Activated T-helper 9 cell treated with anti-CD3 and anti-CD28 coated beads, Interleukin-2, amount 50 U/mL, for 16 hours (primary cell): ENCODE measurements at places on chromosomes 2 and 18.
A peak's percentile ranks its signal among the peaks of the same experiment; 100 is the strongest.

GRCh38 chr18:12777500-12777944 is 74.7 kb downstream of the PSMG2 start:
- no peak for DNase-seq

- DNase-seq = no peak
Observed at GRCh38 chr2:239180526-239181073, 220.2 kb downstream of the HDAC4 start.

DNA sequence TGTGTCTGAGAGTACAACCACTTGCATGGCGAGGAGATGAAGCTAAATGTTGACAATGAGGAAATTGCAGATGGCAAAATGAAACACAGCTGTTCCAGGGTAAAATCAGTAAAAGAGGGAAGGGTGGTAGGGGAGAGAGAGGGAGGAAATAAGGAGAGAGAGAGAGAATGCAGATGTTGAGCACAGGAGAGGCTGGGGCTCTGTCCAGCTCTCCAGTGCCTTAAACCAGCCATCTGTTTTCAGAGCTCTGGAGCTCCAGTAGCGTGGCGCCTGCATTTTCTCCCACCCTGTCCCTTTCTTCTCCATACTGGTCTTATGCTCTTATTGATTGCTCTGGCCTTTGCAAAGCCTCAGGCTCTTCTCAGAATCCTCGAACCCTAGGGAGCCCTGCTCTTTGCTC is 52.7 kb upstream of the BOD1L2 start:
- DNase-seq = no peak

GRCh38 chr18:23107718-23108117 is 27.6 kb upstream of the CABLES1 start:
- no peak for DNase-seq

DNA sequence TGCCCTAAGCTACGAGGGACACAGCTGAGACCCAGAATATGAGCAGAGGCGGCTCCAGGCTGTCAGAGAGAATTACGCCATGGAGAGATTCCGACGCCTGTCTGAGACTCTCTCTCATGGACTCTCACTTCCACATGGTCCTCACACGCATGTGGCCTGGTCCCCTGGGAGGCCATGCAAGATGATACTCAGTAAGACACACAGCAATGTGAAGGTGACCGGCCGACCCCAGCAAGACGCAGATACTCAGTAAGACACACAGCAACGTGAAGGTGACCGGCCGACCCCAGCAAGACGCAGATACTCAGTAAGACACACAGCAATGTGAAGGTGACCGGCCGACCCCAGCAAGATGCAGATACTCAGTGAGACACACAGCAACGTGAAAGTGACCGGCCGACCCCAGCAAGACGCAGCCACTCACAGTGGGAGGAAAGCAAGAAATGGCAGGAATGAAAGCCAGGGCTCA is 400.8 kb upstream of the MYT1L start:
- DNase-seq = no peak

- DNase-seq = no peak
Observed at GRCh38 chr2:112642966-112643365, 2.8 kb upstream of the SLC20A1 start.

GRCh38 chr2:217739741-217740140 is 263.1 kb downstream of the TNS1 start:
- DNase-seq = no peak

- DNase-seq = no peak
Observed at GRCh38 chr2:4258563-4258962, 555.2 kb downstream of the DCDC2C start.

- DNase-seq = no peak
Observed at GRCh38 chr2:217553679-217554078, 449.1 kb downstream of the TNS1 start.

DNA sequence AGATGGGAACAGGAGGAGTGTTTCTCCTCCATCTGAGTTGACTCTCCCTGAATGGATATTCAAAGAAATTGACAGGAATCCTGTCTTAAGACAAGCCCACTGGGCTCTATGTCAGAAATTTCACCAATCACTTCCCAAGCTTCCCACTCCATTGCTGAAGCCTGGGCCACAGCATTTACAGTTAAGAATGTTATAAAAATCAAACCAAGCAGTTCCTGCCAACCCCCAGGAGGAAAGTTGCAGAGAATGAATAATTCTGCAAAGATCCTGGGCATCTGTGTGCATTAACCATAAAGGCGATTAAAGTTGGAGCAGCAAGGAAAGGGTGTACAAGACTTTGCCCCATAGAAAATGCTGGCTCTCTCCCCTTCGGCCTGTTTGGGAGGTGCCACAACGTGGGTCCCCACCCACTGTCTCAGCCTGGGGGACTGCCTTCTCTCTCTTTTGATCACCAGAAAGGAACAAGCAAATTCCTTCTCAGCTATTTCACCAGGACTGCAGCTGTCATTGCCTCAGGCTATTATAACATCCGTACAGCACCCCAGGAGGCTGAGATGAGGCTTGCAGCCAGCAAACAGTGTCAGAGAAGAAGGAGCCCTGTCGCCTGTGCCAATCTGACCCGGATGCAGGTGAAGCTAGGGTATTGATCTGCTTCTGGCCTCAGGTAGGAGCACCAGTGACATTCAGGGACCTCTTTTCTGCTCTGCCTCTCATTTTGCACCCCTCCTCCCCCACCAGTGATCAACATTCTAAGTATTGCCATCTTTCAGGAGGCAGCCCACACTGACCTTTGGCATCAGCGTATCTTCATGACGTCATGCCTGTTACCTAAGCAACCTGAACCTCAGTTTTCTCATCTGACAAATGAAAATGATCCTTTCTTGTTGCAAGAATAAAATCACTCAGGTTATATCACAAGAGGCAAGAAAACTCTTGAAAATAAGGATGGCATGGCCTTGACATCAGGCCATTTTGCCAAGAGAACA is 219.0 kb downstream of the SH3BP4 start:
- DNase-seq = no peak

DNA sequence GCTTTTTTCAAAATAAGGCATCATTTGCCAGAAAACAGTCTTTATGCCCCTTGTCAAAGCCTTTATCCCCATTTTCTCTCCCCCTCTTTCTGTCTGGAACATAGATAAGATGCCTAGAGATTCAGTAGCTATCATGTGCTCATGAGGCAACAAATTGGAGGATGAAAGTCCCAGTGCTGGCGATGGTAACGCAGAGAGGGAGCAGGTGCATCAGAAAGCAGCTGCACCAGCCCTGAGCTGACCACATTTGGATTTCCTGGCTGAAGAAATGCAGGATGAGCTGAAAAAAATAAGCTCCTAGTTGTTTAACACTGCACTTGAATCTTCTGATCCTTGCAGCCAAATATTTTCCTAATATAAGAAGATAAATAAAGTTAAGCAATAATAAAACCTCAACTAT is 48.0 kb downstream of the LOXHD1 start:
- DNase-seq = no peak

- DNase-seq = no peak
Observed at GRCh38 chr18:60070631-60071030, 170.8 kb downstream of the PMAIP1 start.

GRCh38 chr2:194363295-194363694 is 1293.7 kb upstream of the SLC39A10 start:
- no peak for DNase-seq

GRCh38 chr2:97718051-97718882 is 4.9 kb downstream of the ZAP70 start:
- DNase-seq = peak; percentile 56

GRCh38 chr2:106261871-106262321 is 67.8 kb upstream of the UXS1 start:
- DNase-seq = no peak

DNA sequence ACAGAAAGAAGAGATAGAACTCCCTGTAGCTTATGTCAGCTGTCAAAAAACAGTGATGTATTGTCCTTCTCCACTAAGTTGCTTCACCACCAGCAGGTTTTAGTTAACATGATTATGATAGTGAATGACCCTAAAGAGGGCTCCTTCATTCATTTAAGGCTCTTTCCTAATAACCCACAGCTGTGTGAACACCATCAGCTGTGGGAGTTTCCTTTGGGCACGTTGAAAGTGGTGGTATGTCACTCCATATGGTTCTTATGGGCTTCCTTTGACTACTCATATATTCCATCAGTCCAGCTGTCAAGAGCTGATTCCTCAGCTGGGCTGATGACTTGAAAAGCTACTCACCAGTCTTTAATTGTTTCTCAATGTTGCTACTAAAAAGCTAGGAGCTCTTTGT is 210.3 kb downstream of the UBE2E3 start:
- no peak for DNase-seq

DNA sequence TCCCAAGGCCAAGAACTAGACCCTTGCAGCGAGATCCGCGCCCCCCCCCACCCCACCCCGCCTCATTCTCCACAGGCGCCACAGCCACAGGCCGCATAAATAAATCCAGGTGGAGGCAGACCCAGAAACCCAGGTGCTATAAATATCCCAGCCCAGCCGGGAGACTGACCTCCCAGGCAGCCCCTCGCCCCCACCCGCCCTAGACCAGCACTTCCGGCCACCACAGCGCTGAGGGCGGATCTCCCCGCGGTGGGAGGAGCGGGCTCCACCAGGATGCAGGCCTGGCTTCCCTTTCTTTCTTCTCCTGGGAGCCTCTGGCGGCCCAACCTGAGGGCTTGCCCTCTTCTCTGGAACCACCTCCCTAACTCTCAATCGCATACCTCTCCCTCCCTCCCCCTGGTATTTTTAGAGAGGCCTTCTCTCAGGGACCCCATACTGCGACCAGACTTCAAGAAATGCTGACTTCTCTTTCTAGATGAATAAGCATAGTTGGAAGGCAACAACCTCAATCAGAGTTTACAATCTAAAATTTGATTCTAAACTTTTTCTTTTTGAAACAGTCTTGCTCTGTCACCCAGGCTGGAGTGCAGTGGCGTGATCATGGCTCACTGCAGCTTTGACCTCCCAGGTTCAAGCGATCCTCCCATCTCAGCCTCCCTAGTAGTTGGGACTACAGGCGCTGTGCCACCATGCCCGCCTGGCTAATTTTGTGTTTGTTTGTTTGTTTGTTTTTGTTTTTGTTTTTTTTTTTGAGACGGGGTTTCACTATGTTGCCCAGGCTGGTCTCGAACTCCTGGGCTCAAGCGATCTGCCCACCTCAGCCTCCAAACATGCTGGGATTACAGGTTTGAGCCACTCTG is 55.0 kb downstream of the PKDCC start:
- no peak for DNase-seq

- DNase-seq = no peak
Observed at GRCh38 chr2:162711832-162712540, 126.6 kb downstream of the KCNH7 start.

DNA sequence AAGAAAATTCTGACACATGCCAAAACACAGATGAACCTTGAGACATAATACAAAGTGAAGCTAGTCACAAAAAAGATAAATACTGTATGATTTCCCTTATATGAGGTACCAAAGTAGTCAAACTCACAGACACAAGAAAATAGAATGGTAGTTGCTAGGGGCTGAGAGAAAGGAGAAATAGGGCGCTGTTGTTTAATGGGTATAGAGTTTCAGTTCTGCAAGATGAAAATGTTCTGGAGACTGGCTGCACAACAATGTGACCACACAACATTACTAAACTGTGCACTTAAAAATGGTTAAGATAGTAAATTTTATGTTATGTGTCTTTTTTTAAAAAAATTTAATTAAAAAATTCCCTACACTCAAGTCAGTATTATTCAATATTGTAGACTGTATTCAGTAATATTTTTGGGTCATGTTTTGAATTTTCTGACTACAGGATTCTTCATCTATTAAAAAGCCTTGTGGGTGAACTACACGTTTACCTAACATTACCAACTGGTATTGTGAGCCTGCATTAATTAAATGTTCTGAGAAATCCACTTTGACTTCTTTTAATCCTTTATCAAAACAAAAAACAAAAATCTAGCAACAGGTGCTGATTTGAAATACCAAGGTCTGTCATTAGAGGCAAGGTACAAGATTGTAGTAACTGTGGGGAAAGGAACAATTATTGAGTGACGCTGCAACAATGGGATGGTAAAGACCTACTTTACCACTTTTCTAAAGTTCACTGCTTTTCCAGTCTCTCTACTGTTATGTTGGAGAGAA is 140.8 kb upstream of the ZFP36L2 start:
- no peak for DNase-seq

DNA sequence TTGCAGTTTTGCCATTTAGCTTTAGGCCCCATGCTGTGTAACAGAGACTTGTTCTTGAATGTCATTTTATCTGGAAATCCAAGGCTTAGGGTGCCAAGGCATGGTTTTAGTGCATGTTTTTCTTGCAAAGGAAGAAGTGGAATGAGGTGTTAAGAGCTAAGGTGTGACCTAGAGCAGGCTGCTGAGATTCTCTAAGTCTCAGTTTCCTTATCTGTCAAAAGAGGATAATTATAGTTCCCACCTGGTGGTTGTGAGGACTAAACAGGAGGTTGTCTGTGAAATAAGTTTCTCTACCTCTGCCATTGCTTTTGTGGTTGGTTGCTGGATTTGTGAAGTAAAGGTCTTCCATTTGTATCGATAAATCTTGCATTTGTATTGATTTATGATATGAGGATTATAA is 82.0 kb downstream of the TANC1 start:
- DNase-seq = no peak

DNA sequence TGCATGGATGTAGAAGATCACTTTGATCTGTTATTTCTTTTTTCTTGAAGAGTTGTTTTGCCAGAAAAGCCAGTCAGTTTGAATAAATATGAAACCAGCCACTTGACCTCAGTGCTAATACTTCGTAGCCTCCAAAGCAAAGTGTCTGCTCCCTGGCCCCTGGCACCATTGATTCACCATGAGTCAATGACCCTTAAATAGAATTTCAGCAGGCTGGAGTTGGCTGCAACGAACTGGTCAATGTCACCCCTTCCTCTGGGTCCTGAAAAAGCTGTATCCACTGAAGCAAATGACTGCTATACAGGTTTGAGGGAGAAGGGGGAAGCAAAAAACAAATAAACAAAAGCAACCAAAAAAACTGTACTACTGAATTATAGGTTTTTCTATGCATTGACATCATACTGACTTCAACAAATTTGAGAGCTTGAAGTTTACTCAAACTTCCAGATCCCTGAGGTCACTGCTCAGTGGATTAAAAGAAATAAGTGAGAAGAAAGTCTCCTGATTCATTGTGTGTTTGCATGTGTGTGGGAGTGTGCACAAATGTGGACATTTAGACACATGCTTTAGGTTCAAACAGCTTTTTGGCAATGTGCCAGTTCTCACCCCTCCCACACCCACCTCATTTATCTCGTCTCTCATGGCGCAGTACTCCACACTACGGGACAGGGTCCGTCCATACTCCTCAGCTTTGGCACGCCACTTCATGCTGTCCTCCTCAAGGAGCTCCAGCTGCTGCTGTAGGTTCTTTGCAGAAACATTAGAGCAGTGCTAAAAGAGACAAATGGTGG is 58.1 kb upstream of the TTN start:
- no peak for DNase-seq

DNA sequence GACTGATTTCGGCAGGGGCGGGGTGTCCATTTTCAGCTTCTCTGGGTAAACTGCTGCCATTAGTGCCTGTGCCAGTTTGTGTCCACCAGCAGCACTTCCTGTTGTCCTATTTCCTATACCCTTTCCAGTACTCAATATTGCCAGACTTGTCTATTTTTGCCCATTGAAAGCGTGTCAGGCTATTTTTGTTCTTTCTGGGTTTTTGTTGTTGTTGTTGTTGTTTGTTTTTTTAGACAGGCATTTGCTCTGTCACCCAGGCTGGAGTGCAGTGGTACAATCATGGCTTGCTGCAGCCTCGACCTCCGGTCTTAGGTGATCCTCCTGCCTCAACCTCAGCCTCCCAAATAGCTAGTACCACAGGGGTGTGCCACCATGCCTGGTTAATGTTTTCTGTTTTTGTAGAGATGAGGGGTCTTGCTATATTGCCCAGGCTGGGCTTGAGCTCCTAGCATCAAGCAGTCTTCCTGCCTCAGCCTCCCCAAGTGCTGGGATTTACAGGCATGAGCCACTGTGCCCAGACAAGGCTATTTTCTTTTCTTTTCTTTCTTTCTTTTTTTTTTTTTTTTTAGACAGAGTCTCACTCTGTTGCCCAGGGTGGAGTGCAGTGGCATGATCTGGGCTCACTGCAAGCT is 8.5 kb downstream of the PRELID3A start:
- DNase-seq = no peak
